ENCODE measurements at places on chromosomes 7 and 10.

- no peak for DNase-seq
Measured at GRCh38 chr10:113953505-113954272, 90.0 kb upstream of the ADRB1 start.

DNA sequence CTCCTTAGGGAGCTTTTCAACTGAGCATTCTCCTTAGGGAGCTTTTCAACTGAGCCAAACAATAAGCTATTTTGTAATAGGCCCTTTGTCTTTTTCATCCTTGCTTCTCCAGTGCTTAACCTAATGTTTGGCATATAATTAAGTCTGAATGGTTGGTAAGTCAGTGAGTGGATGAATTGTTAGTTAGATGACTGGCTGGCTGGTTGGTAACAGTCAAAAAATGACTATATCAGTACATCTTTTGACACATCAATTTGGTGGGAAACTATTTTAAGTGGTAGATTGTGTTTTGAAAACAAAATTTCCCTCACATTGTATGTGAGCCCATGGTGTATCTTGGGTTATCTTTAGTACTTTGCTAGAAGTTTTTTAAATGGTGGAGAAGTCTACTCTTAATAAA, 16.4 kb downstream of the ING3 start:
- no peak for DNase-seq

DNA sequence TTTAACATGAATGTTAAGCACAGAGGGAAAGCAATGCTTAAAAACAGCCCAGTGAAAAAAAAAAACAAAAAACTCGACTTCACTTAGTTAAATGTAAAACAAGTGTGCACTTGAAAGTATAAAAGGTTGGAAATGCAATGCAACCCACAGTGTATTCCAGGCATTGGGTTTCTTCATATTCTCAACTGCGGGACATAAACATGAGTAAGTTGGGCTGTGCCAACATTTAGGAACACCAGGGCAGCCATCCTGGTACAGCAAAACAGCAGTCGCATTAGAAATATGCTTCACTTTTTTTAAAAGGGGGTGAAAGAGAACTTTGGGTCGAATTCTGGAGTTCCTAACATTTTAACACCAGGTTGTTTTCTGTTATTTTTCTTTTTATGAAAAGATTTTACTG, 937 bp downstream of the STEAP1 start:
- no peak for DNase-seq

DNA sequence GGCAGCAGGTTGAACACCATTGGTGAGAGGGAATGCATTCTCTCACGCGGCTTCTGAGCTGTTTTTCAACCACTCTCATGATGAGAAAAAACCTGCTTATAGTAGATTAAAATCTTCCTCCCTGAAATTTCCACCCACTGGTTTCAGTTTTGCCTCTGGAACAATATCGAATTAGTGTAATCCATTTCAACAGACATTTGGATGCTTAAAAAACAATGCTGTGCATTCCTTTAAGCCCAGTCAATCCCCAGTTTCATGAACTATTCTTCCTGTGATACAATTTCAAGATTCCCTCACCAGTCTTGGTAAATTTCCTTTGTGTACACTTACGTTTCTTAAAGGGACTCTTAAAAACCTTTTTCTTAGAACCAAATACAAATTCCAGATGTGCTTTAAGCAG, 89.6 kb downstream of the ITIH5 start:
- no peak for DNase-seq

DNA sequence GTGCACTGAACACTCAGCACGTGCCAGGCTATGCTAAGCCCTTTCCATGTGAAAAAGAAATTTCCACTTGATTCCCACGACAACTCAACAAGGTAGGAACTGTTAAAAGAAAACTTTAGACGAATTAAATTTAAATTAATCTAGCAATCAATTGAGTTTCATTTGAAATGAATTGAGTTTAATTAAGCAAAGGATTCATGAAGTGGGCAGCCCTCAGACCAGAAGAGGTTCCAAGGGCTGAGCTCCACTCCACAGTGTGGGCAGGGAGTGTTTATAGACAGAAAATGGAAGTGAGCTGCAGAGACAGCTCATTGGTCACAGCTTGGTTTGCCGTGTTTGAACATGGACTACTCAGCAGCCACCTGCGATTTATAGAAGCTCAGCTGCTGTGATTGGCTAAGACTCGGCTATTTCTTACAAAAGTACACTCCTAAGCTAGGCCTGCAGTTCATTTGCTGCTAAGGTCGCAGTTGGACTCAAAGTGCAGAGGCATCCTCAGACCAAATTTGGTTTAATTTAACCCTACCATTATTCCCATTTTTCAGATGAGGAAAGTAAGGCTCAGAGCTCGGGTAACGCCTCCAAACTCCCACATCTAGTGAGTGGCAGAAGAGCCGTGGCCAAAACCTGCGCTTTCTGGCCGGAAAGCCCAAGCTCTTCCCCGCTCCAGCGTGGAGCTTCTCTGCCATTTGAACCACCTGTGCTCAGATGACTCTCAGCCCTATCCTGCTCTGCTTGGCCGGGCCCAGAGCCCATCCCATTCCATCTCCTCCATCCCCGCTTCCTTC, 24.9 kb downstream of the CALML3 start:
- DNase-seq = no peak

DNA sequence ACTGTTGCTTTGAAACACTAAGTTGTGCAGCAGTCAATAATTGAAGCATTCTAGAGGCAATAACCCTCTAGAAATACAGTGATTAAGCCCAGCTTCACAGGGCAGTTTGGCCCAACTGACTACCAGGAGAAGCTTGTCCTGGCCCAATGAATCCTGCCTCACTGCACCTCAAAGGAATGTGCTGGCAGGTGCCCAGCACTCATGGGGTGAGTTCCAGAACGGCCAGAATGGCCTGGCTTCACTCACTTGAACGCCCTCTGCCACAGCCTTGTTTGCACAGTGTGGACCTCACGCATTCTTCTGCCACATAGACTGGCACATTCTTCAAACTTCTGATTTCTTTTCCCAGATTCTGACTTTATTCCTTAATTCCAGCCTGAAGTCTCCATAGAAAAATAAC, 6.6 kb upstream of the ITIH2 start:
- DNase-seq = no peak

DNA sequence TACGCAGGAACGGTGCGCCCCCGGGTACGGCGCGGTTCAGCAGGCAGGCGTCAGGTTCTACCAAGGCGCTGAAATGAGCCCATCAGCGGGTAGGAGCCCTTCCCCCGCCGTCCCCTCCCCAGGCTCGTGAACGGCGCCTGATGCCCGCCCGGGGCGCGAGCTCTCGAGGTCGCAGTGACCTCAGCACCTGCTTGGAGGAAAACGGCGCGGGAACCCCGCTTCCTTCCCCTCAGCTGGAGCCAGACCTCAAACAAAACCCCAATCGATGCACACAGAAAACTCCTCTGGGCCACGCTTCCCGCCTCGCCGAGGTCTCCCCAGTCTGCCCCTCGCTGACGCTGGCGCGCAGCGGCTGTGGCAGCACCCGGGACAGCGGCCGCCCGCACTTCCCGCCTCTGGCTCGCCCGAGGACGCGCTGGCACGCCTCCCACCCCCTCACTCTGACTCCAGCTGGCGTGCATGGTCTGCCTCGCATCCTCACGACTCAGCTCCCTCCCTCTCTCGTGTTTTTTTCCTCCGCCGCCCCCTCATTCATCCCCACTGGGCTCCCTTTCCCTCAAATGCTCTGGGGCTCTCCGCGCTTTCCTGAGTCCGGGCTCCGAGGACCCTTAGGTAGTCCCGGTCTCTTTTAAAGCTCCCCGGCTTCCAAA, 514 bp upstream of the GAD2 start:
- DNase-seq = peak; percentile 21

- no peak for DNase-seq
Measured at GRCh38 chr7:41003611-41003940, 699.3 kb downstream of the INHBA start.

GRCh38 chr7:142231716-142232115, 26.1 kb downstream of the PRSS58 start:
- DNase-seq = peak; percentile 99

DNA sequence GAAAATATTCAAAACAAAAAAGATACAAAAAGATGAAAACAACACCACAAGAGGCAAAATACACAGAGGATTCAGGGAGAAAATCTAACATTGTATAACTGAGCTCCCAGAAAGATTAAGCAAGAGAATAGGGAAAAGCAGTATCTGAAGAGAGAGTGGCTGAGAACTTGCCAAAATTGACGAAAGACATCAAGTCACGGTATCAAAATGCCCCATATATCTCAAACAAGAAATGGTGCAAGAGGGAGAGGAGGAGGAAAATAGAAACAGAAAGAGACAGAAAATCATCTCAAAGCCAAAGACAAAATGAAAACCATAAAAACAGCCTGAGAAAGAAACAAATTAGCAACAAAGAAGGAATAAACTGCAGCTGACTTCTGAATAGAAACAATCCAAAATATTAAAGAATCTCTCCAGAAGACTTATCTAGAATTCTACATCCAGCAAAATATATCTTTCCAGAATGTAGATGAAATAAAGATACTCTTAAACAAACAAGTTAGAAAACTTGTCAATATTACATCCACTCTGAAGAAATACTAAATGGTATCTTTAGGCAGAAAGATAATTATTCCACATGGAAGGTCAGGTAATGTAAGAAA, 5.5 kb downstream of the USP6NL start:
- no peak for DNase-seq

- peak; percentile 75 for DNase-seq
Measured at GRCh38 chr7:99375070-99375807, 709 bp downstream of the ARPC1B start.

- DNase-seq = no peak
Measured at GRCh38 chr7:108129018-108129965, 869 bp downstream of the LAMB4 start.

DNA sequence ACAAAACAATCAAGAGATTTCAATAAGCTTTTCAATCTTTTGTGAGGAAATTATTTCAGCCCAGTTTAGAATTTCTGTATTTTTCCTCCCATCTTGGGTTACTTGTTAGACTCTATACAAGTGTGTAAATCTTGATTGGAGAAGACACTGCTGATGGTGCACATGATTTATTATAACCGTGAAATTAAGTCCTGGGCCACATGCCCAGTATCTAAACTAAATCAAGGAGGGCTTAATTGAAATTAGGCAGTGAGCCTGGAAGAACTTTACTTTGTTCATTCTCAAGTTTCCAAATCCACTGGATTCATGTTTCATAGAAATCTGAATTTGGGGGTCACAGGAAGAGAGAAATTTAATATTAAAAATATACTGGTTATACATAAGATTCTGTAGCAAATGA, 44.5 kb downstream of the CSTF2T start:
- no peak for DNase-seq

DNA sequence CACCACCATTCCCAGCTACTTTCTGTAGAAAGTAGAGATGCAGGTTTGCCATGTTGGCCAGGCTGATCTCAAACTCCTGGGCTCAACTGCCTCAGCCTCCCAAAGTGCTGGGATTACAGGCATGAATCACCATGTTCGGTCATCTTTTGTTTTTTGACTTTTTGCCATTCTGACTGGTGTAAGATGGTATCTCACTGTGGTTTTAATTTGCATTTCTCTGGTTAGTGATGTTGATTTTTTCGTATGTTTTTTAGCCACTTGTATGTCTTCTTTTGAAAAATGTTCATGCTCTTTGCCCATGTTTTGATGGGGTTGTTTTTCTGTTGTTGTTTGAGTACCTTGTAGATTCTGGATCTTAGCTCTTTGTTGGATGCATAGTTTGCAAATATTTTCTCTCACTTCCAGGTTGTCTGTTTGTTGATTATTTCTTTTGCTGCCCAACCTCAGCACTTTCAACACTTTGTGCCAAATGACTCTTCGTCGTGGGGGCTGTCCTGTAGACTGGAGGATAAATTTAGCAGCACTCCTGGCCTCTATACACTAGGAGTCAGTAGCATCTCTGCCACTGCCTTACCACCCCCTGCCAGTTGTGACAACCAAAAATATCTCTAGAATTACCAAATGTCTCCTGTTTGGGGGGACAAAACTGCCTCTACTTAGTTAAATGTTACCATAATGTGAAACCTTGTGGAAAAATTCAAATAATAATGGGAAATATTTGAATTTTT, 6.5 kb upstream of the CPED1 start:
- no peak for DNase-seq

DNA sequence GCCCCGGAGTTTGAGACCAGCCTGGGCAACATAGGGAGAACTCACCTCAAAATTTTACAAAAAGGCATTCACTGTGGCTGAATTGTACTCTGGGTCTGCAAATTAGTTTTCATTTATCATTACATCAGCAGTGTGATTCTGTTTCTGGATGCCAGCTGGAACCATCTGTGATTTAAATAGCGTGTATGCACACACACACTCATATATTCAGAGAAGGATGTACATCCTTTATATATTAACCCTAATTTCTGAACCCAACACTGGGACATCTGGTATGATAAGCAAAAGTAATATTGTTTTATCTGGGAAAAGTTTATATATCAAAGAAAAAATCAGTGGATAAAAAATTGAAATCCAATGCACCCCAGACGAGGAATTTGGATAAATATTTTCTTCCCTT, 33.8 kb upstream of the LYZL1 start:
- no peak for DNase-seq

GRCh38 chr7:107242267-107242666, 73.5 kb downstream of the HBP1 start:
- DNase-seq = no peak

DNA sequence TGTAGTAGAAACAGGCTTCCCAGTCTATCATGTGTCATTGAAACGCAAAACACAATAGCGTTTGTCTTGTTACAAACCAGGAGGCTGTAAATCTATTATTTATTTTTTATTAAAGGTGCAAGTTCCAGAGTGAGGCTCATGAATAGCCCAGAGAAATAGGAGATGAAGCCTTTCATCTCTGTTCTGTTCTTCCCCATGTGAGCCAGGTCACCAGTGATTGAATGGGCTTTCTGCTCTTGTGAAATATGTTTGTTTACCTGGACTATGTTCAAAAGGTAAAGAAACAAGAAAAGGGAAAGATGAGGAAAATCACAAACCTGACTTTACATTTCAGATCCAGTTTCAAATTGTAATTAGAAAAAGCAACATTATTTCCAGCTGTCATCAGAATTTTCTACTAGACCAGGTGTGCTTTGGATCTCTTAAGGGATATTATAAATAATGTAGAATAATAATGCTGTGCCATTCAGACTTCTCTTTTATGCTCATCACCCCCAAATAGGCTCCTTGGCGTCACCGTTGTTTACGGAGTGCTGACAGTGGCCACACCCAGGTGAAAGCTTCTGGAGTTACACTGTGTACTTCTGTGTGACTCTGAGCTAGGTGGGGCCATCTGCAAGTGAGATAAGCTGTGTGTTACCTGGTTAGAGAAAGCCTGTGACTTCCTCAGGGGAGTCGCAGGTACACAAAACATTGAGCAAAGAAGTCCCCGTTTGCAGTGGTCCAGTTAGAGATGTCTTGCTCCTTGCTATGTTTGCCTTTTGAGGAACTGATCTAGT, 274.9 kb downstream of the SDK1 start:
- no peak for DNase-seq

GRCh38 chr10:28020993-28021982, 22.4 kb upstream of the ODAD2 start:
- no peak for DNase-seq

GRCh38 chr7:55013851-55014250, 5.0 kb upstream of the EGFR start:
- DNase-seq = no peak

DNA sequence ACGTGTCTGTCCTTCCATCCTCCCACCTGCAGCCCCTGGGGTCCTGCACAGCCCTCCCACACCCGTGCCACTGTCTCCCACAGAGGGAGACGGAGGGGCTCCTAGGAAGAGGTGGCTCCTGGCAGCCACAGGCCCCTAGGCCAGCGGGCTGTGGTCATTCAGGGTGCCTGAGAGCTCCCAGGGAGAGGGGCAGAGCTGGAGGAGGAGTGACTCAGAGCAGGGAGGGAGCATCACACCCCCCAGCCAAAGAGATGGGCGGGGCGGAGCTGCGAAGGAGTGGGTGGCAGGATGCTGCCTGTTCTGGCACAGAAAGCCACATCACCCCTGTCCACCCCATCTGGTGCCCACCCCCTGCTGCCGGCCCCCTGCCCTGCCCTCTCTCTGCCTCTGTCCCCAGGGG, 50.5 kb downstream of the STK32C start:
- no peak for DNase-seq

All from NCI-H82 (cell line).